ENCODE measurements at places on chromosomes 1 and 21. TPM values are rescaled to one million over a fixed set of nuclear protein-coding genes. Genes with fewer than 3 reads are reported as not detected.

Gene CLDN19
- total RNA-seq = 2.0 TPM

Gene DNAI4
- total RNA-seq = 61.1 TPM

Gene ELAPOR1
- total RNA-seq = 25.0 TPM

Gene CLCA1
- not detected for total RNA-seq

Gene ITPKB
- total RNA-seq = 46.6 TPM

Gene TMEM69
- 13.8 TPM for total RNA-seq

Gene UMODL1
- total RNA-seq = 0.28 TPM

Gene IL6R
- 33.2 TPM for total RNA-seq

Gene HHIPL2
- total RNA-seq = not detected

Gene OR2L5
- not detected for total RNA-seq

Gene CFAP107
- 1.3 TPM for total RNA-seq

Gene C1QB
- 39.6 TPM for total RNA-seq

Gene ASAP3
- total RNA-seq = 34.7 TPM

Gene POU3F1
- total RNA-seq = 0.20 TPM

Gene TEX38
- not detected for total RNA-seq

Gene TAGLN2
- 738 TPM for total RNA-seq

Gene PTPN22
- 7.0 TPM for total RNA-seq

Gene LCE3D
- not detected for total RNA-seq

Gene HSD3B1
- total RNA-seq = not detected

Gene RAB3B
- 0.18 TPM for total RNA-seq

Gene ACP6
- 14.2 TPM for total RNA-seq

Gene TPRG1L
- 46.6 TPM for total RNA-seq

Gene CD1E
- total RNA-seq = 0.55 TPM

Gene NCF2
- total RNA-seq = 38.7 TPM

Gene FMO2
- 165 TPM for total RNA-seq

Gene SYT14
- total RNA-seq = 0.23 TPM

Gene NEGR1
- 3.7 TPM for total RNA-seq

Gene PDPN
- total RNA-seq = 60.4 TPM

Gene PTGS2
- 12.6 TPM for total RNA-seq

Gene SH2D1B
- 0.61 TPM for total RNA-seq

Gene HMGN2
- total RNA-seq = 374 TPM

Gene TMEM82
- not detected for total RNA-seq

Gene HEYL
- total RNA-seq = 14.3 TPM

Gene DDAH1
- 48.3 TPM for total RNA-seq

Gene PROK1
- not detected for total RNA-seq

Measured in lung (tissue), 17 donors.